Psoas muscle (tissue), 8 donors: ENCODE measurements at places on chromosomes 11 and 22. TPM values are rescaled to one million over a fixed set of nuclear protein-coding genes. Genes with fewer than 3 reads are reported as not detected.

GRCh38 chr11:62127941-62128770 lies 4.3 kb downstream of the INCENP start:
- H3K27me3 ChIP-seq: no peaks in the 10 kb centered on the region
- no peak for DNase-seq

DDIAS gene
- 2.1 TPM for total RNA-seq

APOL6 gene
- 6.7 TPM for total RNA-seq

POLR2F gene
- total RNA-seq: 69.2 TPM

DNA sequence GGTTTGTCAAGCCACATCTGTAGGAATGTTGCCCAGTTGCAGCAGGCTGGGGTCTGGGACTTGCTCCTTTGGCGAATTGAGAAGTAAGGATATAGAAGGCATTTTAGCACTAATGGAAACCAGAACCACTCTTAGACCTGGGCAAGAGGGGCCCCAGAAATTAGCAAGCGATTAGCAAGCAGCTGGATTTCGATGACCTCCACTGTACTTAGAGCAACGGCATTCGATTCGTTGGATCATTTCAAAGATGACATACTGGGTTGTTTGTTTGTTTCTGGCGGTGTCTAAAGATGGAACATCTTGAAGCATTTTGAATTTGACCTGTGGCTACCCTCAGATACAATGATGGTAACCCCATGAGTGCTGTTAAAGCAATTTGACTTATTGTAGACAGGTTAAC lies 1.2 kb upstream of the CDPF1 start:
- no peaks in the 10 kb centered on the region for H3K36me3 ChIP-seq
- H3K4me3 ChIP-seq: peak overlapping the region; percentile 97
- no peaks in the 10 kb centered on the region for H3K27me3 ChIP-seq
- peak overlapping the region; percentile 93 for H3K27ac ChIP-seq
- DNase-seq: no peak
- peaks cover 27% of the 10 kb centered on the region for H3K4me1 ChIP-seq

MRGPRE gene
- not detected for total RNA-seq

- H3K27me3 ChIP-seq: no peaks in the 10 kb centered on the region
- no peak overlapping the region for H3K4me3 ChIP-seq
- H3K27ac ChIP-seq: no peak overlapping the region
Measured at GRCh38 chr11:44581246-44581645, 15.8 kb downstream of the CD82 start.

DNA sequence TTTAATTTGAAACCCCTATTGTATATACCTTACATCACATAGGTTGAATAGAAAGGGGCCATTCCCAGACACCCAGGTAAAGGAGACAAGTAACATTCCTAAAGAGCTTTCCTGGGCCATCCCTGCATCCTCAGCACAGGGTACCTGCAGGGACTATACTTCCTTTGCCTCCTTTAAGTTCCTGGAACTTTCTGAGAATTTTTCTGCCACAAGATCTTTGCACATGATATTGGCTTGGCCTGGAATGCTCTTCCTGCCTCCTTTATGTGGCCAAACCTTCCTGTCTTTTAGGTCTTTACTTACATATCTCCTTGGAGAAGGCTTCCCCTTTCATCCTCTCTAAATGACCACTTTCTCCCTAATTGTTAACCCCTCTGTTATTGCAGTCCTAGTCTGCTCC lies 7.9 kb upstream of the AMOTL1 start:
- H3K4me1 ChIP-seq: peaks cover 34% of the 10 kb centered on the region
- H3K27ac ChIP-seq: no peak overlapping the region
- no peaks in the 10 kb centered on the region for H3K36me3 ChIP-seq
- no peak overlapping the region for H3K4me3 ChIP-seq
